ENCODE measurements at places on chromosomes 11 and 22.

- DNase-seq: no peak
Observed at GRCh38 chr11:40975076-40975475, 484.4 kb downstream of the LRRC4C start.

DNA sequence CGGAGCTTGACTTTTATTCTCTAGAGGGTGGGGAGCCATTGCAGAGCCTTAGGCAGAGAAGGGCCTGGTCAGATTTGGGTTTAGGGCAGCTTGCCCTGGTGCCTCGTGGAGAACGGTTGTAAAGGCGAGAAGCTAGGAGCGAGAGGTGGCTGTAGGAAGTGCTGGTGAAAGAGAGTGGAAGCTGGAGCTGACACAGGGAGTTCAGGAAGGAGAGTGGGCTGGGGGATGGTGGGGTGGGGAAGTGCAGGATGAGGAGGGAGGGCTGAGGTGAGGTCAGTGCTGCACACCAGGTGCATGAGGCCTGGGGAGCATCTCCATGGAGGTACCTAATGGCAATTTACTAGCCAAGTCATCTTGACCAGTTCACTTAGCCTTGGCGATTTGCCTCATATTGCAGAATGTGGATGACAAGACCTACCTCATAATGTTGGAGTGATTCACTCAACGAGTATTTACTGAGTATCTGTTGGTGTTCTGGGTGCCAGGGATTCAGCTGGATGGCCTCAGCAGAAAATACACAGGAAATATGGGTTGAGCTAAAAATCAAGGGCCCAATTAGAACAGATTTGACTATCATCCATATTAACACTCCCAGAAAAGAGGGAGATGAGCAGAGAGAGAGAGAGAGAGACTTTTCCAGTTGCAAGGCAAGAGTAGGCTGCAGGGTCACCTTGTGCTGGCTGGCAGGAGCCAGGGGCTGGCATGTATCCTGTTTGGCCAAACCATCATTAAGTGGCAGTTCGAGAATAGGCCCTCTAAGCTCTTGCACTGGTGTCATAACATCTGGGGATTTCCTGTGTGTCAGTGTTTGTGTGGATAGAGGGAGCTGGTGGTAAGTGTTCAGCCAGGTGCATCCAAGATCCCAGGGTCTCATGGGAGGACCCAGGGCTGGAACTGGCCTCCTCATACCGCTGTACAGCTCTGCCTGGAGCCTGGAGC, 44.4 kb upstream of the CLDN5 start:
- DNase-seq: no peak

GRCh38 chr11:107853070-107853469, 5.5 kb downstream of the SLC35F2 start:
- DNase-seq: no peak

GRCh38 chr22:39363751-39364515, 14.1 kb downstream of the SYNGR1 start:
- no peak for DNase-seq

GRCh38 chr11:6962673-6963072, 36.4 kb downstream of the ZNF215 start:
- no peak for DNase-seq

GRCh38 chr11:106091480-106092123, 14.1 kb downstream of the AASDHPPT start:
- no peak for DNase-seq

- no peak for DNase-seq
Observed at GRCh38 chr11:114977651-114978050, 299.3 kb downstream of the NXPE2 start.

GRCh38 chr11:121328967-121329679, 36.6 kb downstream of the SC5D start:
- DNase-seq: no peak

DNA sequence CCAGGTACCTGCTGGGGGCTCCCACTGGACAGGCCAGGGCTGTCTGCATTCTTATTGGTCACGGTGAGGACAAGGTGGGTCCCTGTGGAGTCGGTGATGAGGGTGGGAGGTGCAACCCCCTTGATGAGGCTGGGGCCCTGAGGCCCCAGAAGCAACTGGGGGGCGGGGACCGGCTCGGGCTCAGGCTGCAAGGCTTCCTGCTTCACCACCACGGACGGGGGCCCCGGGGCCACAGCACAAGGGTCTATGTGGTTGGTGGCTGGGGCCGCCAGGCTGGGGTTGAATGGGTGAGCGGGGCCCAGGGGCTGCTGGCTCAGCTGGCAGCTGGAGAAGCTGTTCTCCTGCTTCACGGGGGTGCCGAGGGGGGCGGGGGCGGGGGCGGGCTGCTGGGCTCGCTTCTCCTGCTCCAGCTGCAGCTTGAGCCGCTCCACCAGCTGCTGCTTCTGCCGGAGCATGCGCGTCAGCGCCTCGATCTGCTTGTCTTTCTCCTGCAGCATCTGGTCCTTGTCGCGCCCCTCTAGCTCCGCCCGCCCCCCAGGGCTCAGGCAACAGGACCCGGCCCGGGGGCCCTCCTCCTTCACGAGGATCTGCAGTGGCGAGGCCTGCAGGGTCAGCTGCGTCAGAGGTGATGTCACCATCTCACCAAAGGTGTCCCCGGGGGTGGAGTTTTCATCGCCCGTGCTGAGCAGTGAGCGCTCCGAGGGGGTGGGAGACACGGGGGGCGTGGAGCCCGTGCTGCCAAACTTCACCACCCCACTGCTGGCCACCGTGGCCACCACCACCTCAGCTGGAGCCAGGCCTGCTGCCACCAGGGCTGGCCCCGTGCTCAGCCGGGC, 48.2 kb downstream of the SGSM3 start:
- DNase-seq: no peak

Data from tibial nerve (tissue), 4 donors.